ENCODE measurements at places on chromosomes 12 and 14. TPM values are rescaled to one million over a fixed set of nuclear protein-coding genes. Genes with fewer than 3 reads are reported as not detected.

Gene ADAM20
- total RNA-seq: 0.38 TPM

Gene EPYC
- total RNA-seq: not detected

Gene NFATC4
- not detected for total RNA-seq

Gene KLRC3
- total RNA-seq: not detected

Gene CEBPE
- 0.34 TPM for total RNA-seq

Gene RIMBP2
- not detected for total RNA-seq

Gene EMC9
- total RNA-seq: 40.0 TPM

Gene KRT85
- not detected for total RNA-seq

- H3K27ac ChIP-seq: no peak overlapping the region
- H3K4me1 ChIP-seq: peaks cover 2% of the 10 kb centered on the region
- peaks cover 25% of the 10 kb centered on the region for H3K27me3 ChIP-seq
- H3K4me3 ChIP-seq: no peak overlapping the region
Measured at GRCh38 chr12:116693286-116694227, 44.3 kb downstream of the SPRING1 start.

DNA sequence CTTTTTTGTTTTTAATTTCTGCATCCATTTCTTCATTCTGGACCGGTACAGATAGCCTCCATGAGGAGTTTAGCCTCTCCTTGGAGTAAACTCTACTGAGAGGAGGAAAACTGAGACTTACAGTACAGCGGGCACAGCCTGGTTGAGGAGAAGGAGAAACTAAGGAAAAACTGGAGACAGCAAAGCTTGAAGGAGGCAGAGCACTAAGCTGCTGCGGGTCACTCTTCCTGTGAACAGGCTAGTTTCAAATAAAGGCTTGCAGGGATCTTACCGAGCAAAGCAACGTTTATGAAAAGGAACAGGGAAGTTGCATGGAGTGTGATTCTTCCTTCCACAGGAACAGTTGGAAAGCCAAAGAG lies 348 bp upstream of the SSTR1 start:
- no peak overlapping the region for H3K27ac ChIP-seq
- no peak overlapping the region for H3K4me3 ChIP-seq
- no peaks in the 10 kb centered on the region for H3K36me3 ChIP-seq
- peaks cover 47% of the 10 kb centered on the region for H3K27me3 ChIP-seq
- DNase-seq: no peak

- DNase-seq: no peak
- no peaks in the 10 kb centered on the region for H3K27me3 ChIP-seq
- no peaks in the 10 kb centered on the region for H3K36me3 ChIP-seq
- no peak overlapping the region for H3K27ac ChIP-seq
- H3K4me1 ChIP-seq: no peaks in the 10 kb centered on the region
Measured at GRCh38 chr12:18837505-18837904, 99.6 kb downstream of the CAPZA3 start.

- DNase-seq: no peak
- H3K36me3 ChIP-seq: no peaks in the 10 kb centered on the region
- H3K27me3 ChIP-seq: no peaks in the 10 kb centered on the region
Measured at GRCh38 chr12:67772267-67773169, 124.0 kb downstream of the DYRK2 start.

- H3K4me1 ChIP-seq: peaks cover 50% of the 10 kb centered on the region
- no peaks in the 10 kb centered on the region for H3K27me3 ChIP-seq
- H3K36me3 ChIP-seq: peaks cover 52% of the 10 kb centered on the region
- H3K27ac ChIP-seq: no peak overlapping the region
Measured at GRCh38 chr14:23093991-23094665, 808 bp downstream of the ACIN1 start.

- no peaks in the 10 kb centered on the region for H3K4me1 ChIP-seq
- no peaks in the 10 kb centered on the region for H3K36me3 ChIP-seq
- DNase-seq: no peak
- H3K27me3 ChIP-seq: no peaks in the 10 kb centered on the region
Measured at GRCh38 chr12:86837246-86837645, 581.1 kb upstream of the MGAT4C start.

DNA sequence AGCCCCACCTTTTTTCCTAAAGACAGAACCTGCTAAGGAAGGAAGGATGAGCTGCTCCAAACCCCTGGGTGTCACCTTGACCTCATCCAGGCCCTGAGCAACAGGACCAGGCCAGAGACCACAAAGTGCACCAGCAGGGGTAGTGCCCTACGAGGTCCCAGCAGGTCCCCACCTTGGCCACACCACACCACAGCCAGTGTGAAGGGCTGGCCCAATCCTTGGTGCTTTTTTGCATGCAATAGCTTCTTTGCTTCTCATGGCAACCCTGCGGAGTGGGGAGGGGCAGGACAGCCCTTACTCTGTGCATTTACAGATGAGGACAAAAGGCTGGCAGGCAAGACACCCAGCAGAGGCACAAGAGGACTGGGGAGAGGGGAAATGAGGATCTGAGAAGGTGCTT lies 352.6 kb downstream of the BCL11B start:
- H3K27me3 ChIP-seq: no peaks in the 10 kb centered on the region
- no peak overlapping the region for H3K4me3 ChIP-seq
- no peak for DNase-seq
- no peak overlapping the region for H3K27ac ChIP-seq
- H3K4me1 ChIP-seq: peaks cover 3% of the 10 kb centered on the region
- no peaks in the 10 kb centered on the region for H3K36me3 ChIP-seq

- peaks cover 11% of the 10 kb centered on the region for H3K36me3 ChIP-seq
- H3K27ac ChIP-seq: no peak overlapping the region
- no peaks in the 10 kb centered on the region for H3K27me3 ChIP-seq
- H3K4me3 ChIP-seq: no peak overlapping the region
- no peak for DNase-seq
Measured at GRCh38 chr12:124441443-124442194, 125.8 kb downstream of the NCOR2 start.

GRCh38 chr12:94636462-94637085 lies 13.8 kb downstream of the TMCC3 start:
- H3K27me3 ChIP-seq: peaks cover 19% of the 10 kb centered on the region
- peaks cover 13% of the 10 kb centered on the region for H3K4me1 ChIP-seq
- no peak for DNase-seq
- H3K4me3 ChIP-seq: no peak overlapping the region
- H3K27ac ChIP-seq: no peak overlapping the region
- no peaks in the 10 kb centered on the region for H3K36me3 ChIP-seq
